ENCODE measurements at places on chromosomes 12 and 14. TPM values are rescaled to one million over a fixed set of nuclear protein-coding genes. Genes with fewer than 3 reads are reported as not detected.
A peak's percentile ranks its signal among the peaks of the same experiment; 100 is the strongest.

Gene CLEC4D
- 0.34 TPM for total RNA-seq

Gene CPNE6
- total RNA-seq = not detected

Gene RNASE1
- total RNA-seq = 97.8 TPM

Gene AGAP2
- total RNA-seq = 7.2 TPM

Gene PTPRO
- total RNA-seq = 2.3 TPM

Gene TAS2R46
- total RNA-seq = 0.24 TPM

Gene MYBPC1
- total RNA-seq = 4,088 TPM

Gene USP44
- total RNA-seq = 0.11 TPM

- DNase-seq = no peak
- no peak overlapping the region for H3K4me3 ChIP-seq
- H3K36me3 ChIP-seq = peaks cover 94% of the 10 kb centered on the region
- no peaks in the 10 kb centered on the region for H3K27me3 ChIP-seq
Observed at GRCh38 chr14:73283608-73284379, 46.5 kb downstream of the PAPLN start.

- no peaks in the 10 kb centered on the region for H3K27me3 ChIP-seq
- H3K36me3 ChIP-seq = peaks cover 2% of the 10 kb centered on the region
- H3K4me1 ChIP-seq = no peaks in the 10 kb centered on the region
- no peak overlapping the region for H3K4me3 ChIP-seq
- no peak for DNase-seq
Observed at GRCh38 chr12:14479004-14479403, 88.7 kb downstream of the PLBD1 start.

DNA sequence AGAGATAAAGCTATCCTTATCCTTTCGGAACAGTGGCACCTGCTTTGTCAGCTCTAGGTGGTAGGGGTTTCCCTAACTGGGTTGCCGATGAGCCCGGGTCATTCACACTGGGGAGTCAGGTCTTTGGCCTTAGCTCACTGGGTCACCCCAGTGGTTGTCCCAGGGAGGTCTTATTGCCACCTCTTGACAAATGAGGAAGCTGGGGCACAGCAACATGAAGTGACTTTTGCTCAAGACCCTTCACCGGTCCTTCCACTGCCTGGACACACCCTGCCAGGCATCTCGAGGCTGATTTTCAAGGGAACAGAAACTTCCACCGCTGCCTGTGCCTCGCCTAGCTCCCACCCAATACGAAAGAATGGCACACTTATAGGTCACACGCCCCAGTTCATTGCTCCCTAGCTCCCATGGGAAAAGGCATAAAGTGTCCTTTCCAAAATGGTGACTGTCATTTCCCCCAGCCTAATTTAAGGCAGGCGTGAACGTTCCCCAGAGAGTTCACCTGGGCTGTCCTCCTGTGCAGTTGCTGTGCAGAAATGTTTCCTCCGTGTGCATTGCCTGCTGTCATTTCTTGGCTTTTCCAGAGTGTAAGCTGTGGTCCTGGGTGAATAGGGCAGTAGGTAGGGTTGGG is 156.1 kb upstream of the CCND2 start:
- DNase-seq = no peak
- no peaks in the 10 kb centered on the region for H3K36me3 ChIP-seq
- no peak overlapping the region for H3K27ac ChIP-seq
- no peaks in the 10 kb centered on the region for H3K4me1 ChIP-seq
- H3K27me3 ChIP-seq = peaks cover 6% of the 10 kb centered on the region

DNA sequence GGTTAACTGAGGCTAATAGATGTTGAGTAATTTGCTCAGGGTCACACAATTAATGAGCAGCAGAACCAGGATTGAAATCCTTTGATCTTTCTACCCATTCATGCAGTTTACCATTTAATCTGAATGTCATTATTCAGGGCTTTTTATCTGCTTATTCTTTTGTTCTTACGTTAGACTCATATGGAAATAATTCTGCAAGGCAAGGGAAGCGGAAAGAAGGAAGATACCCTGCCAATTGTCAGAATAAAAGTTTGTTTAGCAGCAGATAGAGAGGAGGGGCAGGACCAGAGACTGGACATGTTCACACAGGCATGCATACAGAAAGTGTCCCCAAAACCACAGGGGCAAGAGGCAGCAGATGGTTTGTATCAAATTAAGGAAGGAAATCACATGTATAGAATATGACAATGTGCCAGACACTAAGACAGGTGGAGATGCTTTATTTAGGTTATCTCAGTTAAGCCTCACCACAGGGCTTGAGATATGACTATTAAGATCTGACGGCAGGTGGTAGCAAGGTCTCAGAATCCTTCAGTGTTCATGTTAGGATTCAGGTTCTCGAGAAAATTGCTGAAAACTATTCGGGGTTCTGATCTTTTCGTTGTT is 29.8 kb downstream of the BRMS1L start:
- H3K27ac ChIP-seq = no peak overlapping the region
- no peaks in the 10 kb centered on the region for H3K27me3 ChIP-seq
- no peak overlapping the region for H3K4me3 ChIP-seq
- H3K4me1 ChIP-seq = peaks cover 7% of the 10 kb centered on the region
- H3K36me3 ChIP-seq = no peaks in the 10 kb centered on the region
- DNase-seq = no peak

- no peak overlapping the region for H3K4me3 ChIP-seq
- no peak overlapping the region for H3K27ac ChIP-seq
- no peaks in the 10 kb centered on the region for H3K27me3 ChIP-seq
- H3K36me3 ChIP-seq = no peaks in the 10 kb centered on the region
- no peak for DNase-seq
- H3K4me1 ChIP-seq = no peaks in the 10 kb centered on the region
Observed at GRCh38 chr14:57533214-57533613, 39.6 kb upstream of the CCDC198 start.

GRCh38 chr14:83071888-83072501 is 1538.3 kb upstream of the SEL1L start:
- no peak overlapping the region for H3K27ac ChIP-seq
- no peaks in the 10 kb centered on the region for H3K4me1 ChIP-seq
- no peak for DNase-seq

GRCh38 chr14:32980178-32980901 is 41.7 kb downstream of the NPAS3 start:
- H3K36me3 ChIP-seq = no peaks in the 10 kb centered on the region
- H3K4me1 ChIP-seq = peaks cover 14% of the 10 kb centered on the region
- no peaks in the 10 kb centered on the region for H3K27me3 ChIP-seq
- no peak overlapping the region for H3K4me3 ChIP-seq

- H3K27ac ChIP-seq = no peak overlapping the region
- H3K4me1 ChIP-seq = peaks cover 18% of the 10 kb centered on the region
- DNase-seq = no peak
- no peak overlapping the region for H3K4me3 ChIP-seq
- H3K27me3 ChIP-seq = no peaks in the 10 kb centered on the region
- no peaks in the 10 kb centered on the region for H3K36me3 ChIP-seq
Observed at GRCh38 chr12:26185532-26186320, 9.6 kb upstream of the SSPN start.

DNA sequence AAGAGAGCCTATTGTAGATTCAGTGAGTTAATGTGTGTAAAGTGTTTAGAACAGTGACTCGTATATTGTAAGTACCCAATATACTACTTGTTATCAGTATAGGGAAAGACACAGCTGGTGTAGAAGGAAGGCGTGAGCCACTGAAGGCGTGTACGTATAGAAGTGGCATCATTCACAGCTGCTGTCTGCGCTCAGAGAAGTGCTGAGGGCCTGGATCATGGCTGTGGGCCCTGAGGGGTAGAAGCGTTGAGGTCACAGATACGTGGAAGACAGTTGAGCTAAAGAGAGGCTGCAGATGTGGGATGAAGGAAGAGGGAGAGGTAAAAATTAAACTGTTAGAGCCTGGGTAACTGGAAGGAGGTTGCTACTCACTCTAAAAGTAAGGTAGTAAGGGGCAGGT is 5.9 kb downstream of the C12orf75 start:
- peaks cover 12% of the 10 kb centered on the region for H3K4me1 ChIP-seq
- no peak overlapping the region for H3K27ac ChIP-seq
- H3K27me3 ChIP-seq = no peaks in the 10 kb centered on the region

DNA sequence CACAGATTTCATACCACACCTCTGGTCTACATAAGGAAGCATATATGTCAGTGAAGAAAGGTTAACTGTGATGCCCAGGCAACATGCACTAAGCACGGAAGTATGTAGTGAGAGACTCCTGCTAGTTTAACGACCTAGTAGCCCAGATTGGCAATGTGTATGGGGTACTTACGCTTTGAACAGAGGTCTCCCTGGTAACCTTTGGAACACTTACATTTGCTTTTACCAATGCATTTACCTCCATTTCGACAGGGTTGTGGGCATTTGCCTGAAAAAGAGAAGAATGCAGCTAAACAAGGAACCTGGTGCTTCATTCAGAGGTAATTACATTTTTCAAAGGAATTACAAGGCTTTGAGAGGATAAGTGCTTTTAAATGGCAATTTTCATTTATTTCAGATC is 65.2 kb downstream of the WIF1 start:
- no peaks in the 10 kb centered on the region for H3K4me1 ChIP-seq
- H3K27ac ChIP-seq = no peak overlapping the region
- DNase-seq = no peak
- no peaks in the 10 kb centered on the region for H3K36me3 ChIP-seq
- no peak overlapping the region for H3K4me3 ChIP-seq
- H3K27me3 ChIP-seq = no peaks in the 10 kb centered on the region

GRCh38 chr12:124739953-124740561 is 123.6 kb downstream of the SCARB1 start:
- no peaks in the 10 kb centered on the region for H3K27me3 ChIP-seq
- peak overlapping the region; percentile 78 for H3K27ac ChIP-seq
- no peaks in the 10 kb centered on the region for H3K36me3 ChIP-seq
- no peak for DNase-seq
- H3K4me1 ChIP-seq = peaks cover 18% of the 10 kb centered on the region

DNA sequence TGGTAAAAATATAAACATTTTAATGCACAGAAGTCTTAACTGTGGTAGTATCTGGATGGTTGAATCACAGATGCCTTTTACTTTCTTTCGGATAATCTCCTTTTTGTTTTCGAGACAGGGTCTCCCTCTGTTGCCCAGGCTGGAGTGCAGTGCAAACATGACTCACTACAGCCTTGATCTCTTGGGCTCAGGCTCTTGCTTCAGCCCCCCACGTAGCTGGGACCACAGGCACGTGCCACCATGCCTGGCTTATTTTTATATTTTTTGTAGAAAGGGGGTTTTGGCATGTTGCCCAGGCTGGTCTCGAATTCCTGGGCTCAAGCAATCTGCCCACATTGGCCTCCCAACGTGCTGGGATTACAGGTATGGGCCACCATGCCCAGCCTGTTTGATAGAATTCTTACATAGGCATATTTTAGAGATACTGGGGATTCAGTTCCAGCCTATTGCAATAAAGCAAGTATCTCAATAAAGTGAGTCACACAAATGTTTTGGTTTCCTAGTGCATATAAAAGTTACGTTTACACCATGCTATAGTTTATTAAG is 99.2 kb downstream of the SNAPC1 start:
- no peak for DNase-seq
- H3K4me3 ChIP-seq = no peak overlapping the region
- H3K27me3 ChIP-seq = no peaks in the 10 kb centered on the region
- H3K27ac ChIP-seq = no peak overlapping the region
- H3K4me1 ChIP-seq = no peaks in the 10 kb centered on the region

GRCh38 chr12:87943023-87943422 is 86.2 kb downstream of the C12orf50 start:
- DNase-seq = no peak
- no peaks in the 10 kb centered on the region for H3K4me1 ChIP-seq
- no peak overlapping the region for H3K4me3 ChIP-seq
- H3K27me3 ChIP-seq = no peaks in the 10 kb centered on the region
- H3K36me3 ChIP-seq = no peaks in the 10 kb centered on the region

- H3K36me3 ChIP-seq = no peaks in the 10 kb centered on the region
- H3K27me3 ChIP-seq = peaks cover 33% of the 10 kb centered on the region
- no peaks in the 10 kb centered on the region for H3K4me1 ChIP-seq
- peak overlapping the region; percentile 39 for H3K4me3 ChIP-seq
- no peak overlapping the region for H3K27ac ChIP-seq
Observed at GRCh38 chr12:50055831-50056638, 1.4 kb upstream of the ASIC1 start.

DNA sequence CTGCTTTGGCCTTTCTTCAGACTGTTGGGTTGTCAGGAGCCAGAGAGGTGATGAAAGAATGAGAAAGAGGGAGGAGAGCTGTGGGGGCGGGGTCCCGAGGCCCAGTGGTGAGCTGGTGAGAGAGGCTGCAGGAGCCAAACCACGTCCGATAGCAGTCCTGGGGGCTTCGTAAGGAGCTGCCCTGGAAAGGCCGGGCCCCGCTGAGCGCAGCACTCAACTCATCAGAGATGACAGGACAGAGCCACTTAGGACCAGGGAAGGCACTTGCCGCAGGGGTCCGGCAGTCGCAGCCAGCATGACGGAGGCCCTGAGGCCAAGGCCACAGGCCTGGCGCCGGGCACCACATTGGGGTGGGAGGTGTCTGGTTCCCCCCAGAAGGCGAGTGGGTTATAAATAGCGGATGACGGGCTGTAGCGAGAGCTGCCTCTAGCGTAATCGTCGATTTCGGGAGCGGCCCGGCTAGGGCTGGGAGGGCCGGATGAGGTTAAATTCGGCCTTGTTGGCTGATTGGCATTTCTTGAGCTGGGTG is 179.0 kb downstream of the TSPAN9 start:
- H3K4me3 ChIP-seq = no peak overlapping the region
- peaks cover 52% of the 10 kb centered on the region for H3K4me1 ChIP-seq
- no peaks in the 10 kb centered on the region for H3K36me3 ChIP-seq
- H3K27ac ChIP-seq = peak overlapping the region; percentile 96
- H3K27me3 ChIP-seq = no peaks in the 10 kb centered on the region

GRCh38 chr12:64672925-64673409 is 62.7 kb downstream of the RASSF3 start:
- H3K4me3 ChIP-seq = no peak overlapping the region
- H3K4me1 ChIP-seq = peaks cover 15% of the 10 kb centered on the region
- DNase-seq = peak; percentile 23
- no peaks in the 10 kb centered on the region for H3K36me3 ChIP-seq
